ENCODE measurements at places on chromosomes 1 and 21.

- DNase-seq, result no peak
These were observed 13.0 kb downstream of the EXOC8 start for GRCh38 chr1:231324660-231325059.

GRCh38 chr1:65097076-65097475 is 50.9 kb upstream of the AK4 start:
- DNase-seq, result no peak

GRCh38 chr1:3924825-3925220 is 24.8 kb upstream of the C1orf174 start:
- DNase-seq, result no peak

- DNase-seq, result no peak
These were observed 1.8 kb upstream of the CDA start for GRCh38 chr1:20586953-20587660.

- DNase-seq, result no peak
These were observed 619 bp downstream of the BCL9 start for GRCh38 chr1:147541672-147542568.

DNA sequence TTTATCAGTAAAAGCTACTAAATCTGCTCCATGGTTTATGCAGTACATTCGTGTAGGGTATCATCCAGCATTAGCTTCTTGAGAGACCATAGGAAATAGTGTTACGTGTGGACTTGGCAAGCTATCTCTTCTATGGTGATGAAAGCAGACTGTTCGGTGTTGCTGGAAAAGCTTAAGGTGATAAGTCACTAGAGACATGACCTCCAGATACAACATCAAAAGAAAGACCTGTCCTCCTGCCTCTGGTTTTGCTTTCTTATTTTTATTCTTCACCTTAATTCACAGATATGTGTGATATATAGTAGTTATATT is 53.5 kb upstream of the S1PR1 start:
- DNase-seq, result no peak

DNA sequence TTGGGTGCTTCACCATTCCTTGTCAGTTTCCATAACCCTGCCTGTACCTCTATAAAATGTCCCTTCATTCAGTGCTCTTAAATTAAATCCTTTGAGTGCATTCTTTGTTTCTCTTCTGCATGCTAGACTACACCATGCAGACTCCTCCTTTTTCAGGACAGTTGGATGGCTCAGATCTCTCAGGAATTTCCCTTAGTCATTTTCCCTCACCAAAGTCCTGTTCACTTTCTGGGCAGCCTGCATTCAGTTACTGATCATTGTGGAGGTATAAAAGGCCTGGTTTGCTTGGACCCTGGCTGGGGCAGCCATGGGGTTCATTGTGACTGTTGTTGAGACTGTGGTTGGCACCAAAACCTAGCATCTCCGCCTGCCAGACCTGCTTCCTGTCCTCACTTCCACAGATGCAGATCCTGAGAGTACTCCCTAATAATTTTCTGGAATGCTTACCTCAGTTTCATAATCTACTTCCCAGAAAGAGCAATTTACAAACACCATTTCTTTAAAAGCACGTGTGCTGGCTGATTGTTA is 88.4 kb downstream of the PDE4B start:
- no peak for DNase-seq

GRCh38 chr1:152817309-152817708 is 5.5 kb downstream of the LCE1B start:
- DNase-seq, result no peak

DNA sequence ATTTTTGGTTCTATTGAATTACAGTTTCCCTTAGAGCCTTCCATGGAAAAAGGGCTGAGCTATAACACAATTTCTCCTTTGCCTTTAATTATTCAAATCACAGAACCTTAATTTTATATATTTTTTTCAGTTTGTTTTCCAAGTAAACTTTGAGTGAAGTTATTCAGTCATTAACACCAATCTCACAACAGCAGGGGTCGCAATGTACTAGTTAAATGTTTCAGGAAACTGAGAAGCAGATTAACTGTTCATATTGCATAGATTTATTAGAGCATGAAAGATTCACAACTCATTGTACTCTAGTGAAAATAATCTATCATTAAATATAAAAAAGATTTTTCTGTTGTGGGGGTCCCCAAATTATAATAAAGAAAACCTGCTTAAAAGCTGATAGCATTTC is 64.1 kb downstream of the KIFAP3 start:
- DNase-seq, result peak; percentile 52

GRCh38 chr1:12048372-12048771 is 14.7 kb upstream of the TNFRSF8 start:
- DNase-seq, result no peak

- DNase-seq, result no peak
These were observed 390.1 kb upstream of the ST6GALNAC5 start for GRCh38 chr1:76477156-76477555.

- DNase-seq, result no peak
These were observed 113.0 kb downstream of the ETS2 start for GRCh38 chr21:38918607-38919346.

GRCh38 chr1:93275634-93276295 is 69.9 kb upstream of the DR1 start:
- DNase-seq, result no peak

GRCh38 chr1:6868660-6869380 is 83.6 kb downstream of the CAMTA1 start:
- no peak for DNase-seq

DNA sequence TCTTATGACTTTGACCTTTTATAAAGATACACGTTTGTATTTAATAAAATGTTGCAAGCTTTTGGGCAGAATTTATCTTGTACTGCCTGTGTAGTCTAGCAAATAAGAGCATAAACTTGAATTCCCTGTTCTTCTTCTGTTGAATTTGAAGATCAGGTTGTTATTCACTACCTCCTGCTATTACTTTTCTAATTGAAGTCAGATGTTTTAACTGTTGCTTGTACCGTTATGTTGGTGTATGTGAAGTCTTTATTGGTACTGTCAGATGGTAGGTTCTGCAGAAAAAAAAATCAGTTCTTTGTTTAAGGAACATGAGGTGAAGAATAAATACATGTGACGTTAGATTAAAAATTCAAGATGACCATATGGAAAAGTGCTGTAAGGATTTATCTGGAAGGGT is 69.1 kb downstream of the DYRK1A start:
- no peak for DNase-seq

- DNase-seq, result peak; percentile 37
These were observed 7.0 kb upstream of the PSEN2 start for GRCh38 chr1:226863446-226863845.

GRCh38 chr1:211326528-211327345 is at the start of gene TRAF5:
Gene TRAF5, plus strand, starts transcription at chr1:211326833. Its CDS starts 26,407 bp downstream, at chr1:211353240.
- peak; percentile 44 for DNase-seq

GRCh38 chr1:156493742-156494141 is 6.8 kb downstream of the MEF2D start:
- DNase-seq, result no peak

DNA sequence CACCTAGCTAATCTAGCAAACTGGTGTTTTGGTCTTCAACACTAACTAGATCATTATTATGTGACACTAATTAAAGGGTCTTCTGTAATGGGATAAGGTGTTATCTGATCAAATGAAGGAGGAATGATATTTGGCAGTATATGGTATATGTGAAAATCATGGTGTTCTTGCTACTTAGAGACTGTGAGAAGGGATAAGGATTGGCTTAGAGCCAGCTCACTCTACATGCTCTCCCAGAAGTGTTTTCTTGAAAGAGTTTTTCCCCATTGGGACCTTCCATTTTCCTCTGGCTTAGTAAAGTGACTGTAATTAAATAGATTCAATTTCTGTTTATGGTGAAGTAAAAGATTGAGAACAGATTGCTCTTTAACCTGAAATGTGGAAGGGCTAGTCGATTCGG is 71.2 kb upstream of the RGL1 start:
- no peak for DNase-seq

DNA sequence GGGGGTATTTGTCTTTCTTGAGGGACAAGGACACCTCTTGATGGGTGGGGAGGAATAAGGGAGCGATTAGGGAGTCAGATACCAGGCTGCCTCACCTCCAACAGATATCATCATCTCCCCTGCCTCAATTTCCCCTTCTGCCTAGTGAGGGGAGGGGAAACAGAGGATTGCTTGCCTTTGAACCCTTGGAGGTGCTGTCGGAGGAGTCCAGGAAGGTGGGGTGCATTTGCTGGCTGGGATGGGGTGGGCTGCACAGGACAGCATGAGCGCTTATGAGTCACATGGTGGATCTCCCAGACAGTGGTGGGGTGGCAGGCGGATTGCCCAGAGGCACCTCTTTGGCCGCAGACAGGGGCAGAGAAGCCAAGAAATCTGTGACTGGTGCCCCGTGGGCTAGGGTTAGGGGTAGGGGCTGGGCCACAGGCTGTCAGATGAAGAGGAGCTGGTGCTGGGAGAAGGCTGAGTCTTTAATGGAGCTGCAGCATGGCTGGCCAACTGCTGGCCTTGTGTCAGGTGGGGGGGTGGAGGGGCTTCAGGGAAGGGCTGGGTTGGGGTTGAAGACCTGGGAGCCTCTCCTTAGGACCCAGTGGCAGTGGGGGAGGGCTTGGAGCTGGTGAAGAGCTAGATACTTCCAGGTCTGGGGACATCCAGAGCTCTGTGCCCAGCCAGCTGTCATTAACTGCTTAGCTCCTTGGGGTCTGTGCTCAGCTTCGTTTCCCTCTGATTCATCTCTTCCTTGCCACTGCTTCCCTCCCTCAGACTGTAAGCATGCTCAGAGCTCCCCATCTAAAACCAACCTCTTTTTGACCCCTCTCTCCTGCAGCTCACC is 7.0 kb upstream of the ADORA1 start:
- DNase-seq, result no peak

DNA sequence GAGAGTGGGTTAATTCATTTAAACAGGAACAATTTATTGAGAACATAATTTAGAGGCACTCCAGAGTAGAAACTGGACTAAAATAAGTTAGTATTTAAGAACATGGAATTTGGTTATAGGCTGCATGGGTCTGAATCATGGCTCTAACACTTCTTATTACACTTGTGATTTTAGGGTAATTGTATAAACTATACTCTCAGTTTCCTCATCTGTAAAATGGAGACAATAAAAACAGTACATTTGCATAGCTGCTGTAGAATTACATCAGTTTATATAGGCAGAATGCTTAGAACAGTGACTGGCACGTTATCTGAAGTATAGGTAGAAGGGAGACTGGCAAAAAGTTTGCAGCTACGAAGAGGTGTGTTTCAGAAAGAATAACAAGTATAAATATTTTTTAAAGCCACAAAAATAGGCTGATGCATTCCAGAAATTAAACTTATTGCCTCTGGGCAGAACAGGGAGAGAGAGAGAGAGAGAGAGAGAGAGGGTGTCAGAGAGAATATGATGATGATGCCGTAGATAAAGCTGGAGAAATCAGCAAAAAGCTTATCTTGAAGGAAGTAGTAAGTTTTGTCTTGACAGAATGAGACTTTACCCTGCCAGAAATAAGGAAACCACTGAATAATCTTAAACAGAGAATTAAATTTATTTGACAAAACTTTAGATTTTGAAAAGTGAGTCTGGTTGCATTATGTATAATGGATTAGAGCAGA is 8.1 kb upstream of the OR6K3 start:
- no peak for DNase-seq

GRCh38 chr1:47675721-47676120 is 237.9 kb downstream of the FOXD2 start:
- DNase-seq, result no peak

DNA sequence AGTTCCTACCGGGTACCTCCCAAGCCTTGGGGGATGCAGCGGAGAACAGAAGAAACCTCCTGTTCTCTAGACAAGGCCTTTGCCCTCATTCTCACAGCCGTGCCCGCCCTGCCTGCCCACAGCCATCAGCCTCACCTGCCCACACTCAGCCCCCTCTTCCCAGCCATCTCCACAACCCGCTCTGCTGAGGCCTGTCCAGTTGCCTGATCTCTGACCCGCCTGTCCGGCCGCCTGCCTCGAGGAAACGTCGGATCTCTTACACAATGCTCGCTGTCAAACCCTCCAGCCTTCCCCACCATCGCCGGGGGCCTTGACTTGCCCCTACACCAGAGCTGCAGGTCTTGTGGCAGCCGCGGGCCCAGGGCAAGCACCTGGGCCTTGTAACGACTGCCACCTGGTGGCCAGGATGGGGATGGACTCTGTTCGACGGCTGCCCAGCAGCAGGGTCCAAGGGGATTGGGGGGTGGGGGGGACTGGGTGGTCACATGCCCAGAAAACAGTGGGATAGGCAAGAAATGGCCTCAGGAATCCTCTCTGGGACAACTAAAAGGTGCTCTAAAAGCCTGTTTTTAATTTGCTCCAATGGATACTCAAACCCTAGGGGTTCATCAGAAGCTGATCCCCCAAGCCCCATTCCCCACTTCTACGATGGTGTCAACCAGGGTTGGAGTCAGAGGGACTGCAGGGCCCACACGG is 31.0 kb downstream of the SLC45A1 start:
- peak; percentile 27 for DNase-seq

DNA sequence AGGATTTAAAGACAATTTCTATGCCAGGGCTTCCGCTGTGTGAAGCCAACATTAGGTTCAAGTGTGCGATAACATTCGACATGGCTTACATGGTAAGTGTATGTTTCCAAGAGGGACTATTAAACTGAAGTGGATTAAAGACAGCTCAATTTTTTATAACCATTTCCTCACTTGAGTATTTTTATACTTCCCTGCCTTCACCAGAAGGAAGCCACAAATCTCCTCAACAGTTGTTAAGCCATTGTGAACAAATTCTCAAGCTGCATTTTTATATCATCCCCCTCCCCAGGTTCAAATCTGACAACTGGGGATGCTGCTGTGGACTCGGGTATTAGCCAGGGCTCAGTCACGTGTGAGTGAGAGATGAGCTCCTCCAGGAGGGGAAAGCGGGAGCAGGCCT is 116.3 kb downstream of the RHOU start:
- no peak for DNase-seq

- DNase-seq, result no peak
These were observed 2.9 kb upstream of the CLIC4 start for GRCh38 chr1:24742090-24742938.

GRCh38 chr1:157829711-157830110 is 9.8 kb upstream of the FCRL1 start:
- DNase-seq, result no peak

- DNase-seq, result no peak
These were observed 17.5 kb downstream of the SLC26A9 start for GRCh38 chr1:205925736-205926135.

GRCh38 chr1:167474191-167474641 is 44.1 kb downstream of the CD247 start:
- DNase-seq, result peak; percentile 98

GRCh38 chr1:93223023-93223675 is 42.6 kb downstream of the CCDC18 start:
- no peak for DNase-seq

DNA sequence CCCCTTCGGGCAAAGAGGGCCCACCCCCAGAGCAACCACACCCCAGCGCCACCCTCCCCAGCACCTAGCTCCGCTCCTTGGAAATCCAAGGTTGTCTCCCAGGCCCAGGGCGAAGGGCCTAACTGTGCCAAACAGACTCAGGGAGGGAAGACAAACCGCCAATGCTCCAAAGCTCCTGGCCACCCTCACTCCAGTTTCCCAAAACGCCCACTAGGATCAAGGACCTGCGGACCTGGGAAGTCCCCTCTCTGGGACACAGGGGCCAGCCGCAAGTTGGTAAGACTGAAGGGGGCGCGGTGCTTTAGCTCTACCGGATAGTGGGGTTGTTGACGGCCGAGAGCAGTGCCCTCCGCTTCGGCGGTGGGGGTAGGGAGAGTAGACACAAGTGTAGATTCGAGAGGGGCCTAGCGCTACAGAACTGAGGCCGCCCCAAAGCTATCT is 581 bp downstream of the IRF6 start:
- DNase-seq, result no peak

- no peak for DNase-seq
These were observed 111.6 kb upstream of the ZC3H12A start for GRCh38 chr1:37362594-37363385.
